ENCODE measurements at places on chromosomes 2 and 18.

- no peak for DNase-seq
These were observed 49.9 kb downstream of the LPIN2 start for GRCh38 chr18:2963048-2963447.

DNA sequence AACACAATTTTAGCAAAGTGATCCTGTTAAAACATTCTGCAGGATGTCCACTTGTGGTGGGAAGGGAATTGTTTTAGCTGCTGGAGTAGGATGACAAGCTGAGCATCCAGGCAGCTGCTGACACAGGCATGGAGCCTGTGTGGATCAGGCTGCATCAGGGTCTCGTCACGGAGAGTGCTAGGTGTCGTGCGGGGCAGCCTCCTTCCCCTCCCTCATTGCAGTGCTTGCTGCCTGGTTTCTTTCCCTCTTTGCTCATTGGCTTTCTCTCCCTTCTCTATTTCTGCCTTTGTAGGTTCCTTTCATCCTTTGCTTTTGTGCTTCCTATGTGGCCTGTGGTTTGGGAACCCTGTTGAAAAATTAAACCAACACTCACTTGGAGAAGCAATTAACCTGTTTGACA is 172.9 kb downstream of the TPGS2 start:
- DNase-seq, result no peak

DNA sequence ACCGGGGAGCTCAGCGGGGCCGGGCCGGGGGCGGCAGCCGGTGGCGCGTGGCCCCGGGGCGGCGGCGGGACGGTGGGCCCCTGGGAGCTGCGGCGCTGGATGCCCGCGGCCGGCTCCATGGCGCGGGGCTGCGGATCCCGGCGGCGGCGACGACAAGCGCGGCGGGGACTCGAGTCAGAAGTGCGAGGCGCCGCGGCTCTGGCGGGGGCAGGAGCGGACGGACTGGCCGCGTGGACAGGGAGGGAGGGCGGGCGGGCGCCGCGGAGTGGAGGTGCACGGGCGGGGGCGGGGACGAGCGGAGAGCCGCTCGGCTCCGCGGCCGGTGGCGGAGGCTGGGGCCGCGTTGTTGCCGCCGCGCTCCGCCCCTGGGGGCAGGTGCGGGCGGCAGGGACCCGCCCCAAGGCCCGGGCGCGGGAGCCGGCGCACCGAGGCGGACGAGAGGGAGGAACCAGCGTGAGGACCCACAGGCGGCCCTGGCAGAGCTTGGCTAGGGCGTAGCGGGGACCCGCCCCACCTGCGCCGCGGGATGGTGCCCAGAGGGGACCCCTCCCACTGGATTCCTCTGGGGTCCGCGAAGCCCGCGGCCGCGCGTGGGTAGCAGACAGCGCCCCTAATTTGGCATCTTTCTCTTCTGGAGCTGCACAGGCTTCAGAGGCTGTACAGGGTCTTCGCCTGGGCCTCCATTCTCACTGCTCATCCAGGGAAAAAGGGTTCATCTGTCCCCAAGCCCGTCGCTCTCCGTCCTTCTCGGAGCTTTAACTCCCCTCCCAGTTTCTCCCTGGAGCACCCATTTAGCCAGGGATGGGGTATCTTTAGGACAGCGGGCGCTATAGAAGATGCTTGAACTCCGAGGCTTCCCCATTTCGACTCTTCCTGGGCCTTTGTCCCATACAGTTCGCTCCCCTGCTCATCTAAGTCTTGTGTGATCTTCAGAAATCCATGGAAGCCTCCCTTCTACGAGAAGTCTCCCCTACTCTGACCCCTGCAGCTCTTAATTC is at the start of gene TMEM163:
Gene TMEM163, minus strand, starts transcription at position 184 of the 998 bp plus-strand sequence.
- no peak for DNase-seq

- no peak for DNase-seq
These were observed 19.4 kb downstream of the CFLAR start for GRCh38 chr2:201135386-201135785.

GRCh38 chr2:216057688-216058193 is 23.9 kb downstream of the PECR start:
- DNase-seq, result peak; percentile 8

- no peak for DNase-seq
These were observed 74.9 kb downstream of the ANKRD44 start for GRCh38 chr2:197235711-197236110.

DNA sequence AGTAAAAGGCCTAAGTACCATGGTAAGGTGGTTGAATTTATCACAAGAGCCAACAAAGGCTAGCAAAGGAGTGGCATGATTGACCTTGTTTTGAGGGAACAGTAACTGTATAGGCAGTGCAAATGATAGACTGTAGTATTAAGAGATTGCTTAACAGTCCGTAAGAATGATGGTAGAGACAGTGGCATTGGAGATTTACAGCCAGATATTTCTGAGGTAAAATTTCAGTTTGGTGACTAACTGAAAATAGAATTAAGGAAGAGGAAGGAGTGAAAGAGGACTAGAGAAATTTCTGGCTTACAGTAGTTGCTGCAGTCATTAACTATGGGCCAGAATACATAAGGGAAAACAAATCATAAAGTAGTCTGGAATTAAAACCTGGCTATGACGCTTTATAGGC is 4.4 kb upstream of the BAZ2B start:
- no peak for DNase-seq
